ENCODE measurements at places on chromosomes 6 and 20.

- no peak for DNase-seq
Measured at GRCh38 chr20:53964067-53964466, 106.3 kb downstream of the BCAS1 start.

DNA sequence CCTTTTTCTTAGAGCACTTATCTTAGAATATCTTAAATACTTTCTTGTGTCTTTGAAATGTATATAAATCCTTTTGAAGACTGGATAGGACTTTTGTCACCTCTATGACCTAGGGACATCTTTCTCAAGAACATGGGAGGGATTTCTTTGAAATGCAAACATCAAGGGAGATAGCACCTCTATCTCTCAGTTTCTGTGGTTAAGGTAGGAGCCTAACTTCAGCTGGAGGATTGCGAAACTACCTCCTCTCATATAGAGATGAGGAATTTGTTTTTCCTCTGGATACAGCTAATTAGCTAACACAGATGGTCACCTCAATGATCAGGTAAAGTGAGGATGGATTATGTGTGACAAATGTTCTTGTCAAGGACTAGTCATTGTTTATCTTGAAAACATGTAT is 631.3 kb upstream of the IMPG1 start:
- DNase-seq = no peak

DNA sequence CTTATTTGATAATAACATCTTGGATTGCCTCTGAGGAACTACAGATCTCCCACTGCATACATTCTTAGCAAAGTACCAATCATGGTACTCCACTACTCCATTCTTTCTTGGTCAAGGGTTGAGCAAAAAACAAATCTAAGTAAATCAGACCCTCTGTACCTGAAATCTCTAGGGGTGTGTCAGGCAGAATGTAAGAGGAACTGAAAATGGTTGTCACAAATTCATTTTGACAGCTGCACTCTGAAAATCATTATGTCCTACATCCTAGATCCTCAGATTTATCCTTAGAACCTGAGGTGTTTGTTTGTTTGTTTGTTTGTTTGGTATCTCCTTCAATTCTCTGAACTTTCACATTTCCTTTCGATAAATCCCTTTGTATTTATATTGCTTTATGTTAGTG is 433.2 kb upstream of the BTBD3 start:
- DNase-seq = no peak

GRCh38 chr6:129842881-129843409 is 18.2 kb downstream of the TMEM244 start:
- no peak for DNase-seq

- no peak for DNase-seq
Measured at GRCh38 chr6:108888745-108889144, 40.5 kb downstream of the ARMC2 start.
